ENCODE measurements at places on chromosomes 7 and 10.

GRCh38 chr10:120962756-120963593 lies 111.8 kb downstream of the WDR11 start:
- DNase-seq = no peak

GRCh38 chr10:69818676-69819239 lies 17.1 kb downstream of the COL13A1 start:
- DNase-seq = no peak

GRCh38 chr7:67306331-67306730 lies 309.7 kb downstream of the TYW1 start:
- DNase-seq = no peak

- no peak for DNase-seq
Observed at GRCh38 chr10:86734207-86734988, 22.0 kb upstream of the BMPR1A start.

DNA sequence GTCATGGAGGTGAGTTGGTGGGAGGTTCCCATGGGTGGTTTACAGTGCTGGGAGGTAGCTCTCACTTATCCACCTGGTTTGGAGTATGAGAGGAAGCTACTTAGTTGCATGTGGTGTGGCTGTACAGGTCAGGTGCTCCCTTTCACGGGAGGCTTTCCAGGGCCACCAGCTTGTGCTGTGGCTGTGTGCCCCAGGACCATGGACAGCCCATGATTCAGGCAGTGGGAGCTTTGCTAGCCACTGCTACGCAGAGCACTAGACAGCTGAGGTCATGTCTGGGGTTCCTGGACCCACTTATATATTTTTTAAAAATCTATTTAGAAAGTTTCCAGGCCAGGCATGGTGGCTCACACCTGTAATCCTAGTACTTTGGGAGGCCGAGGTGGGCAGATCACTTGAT lies 42.5 kb upstream of the KCNMA1 start:
- DNase-seq = no peak

GRCh38 chr7:129959471-129960203 lies 6.9 kb upstream of the UBE2H start:
- DNase-seq = no peak

DNA sequence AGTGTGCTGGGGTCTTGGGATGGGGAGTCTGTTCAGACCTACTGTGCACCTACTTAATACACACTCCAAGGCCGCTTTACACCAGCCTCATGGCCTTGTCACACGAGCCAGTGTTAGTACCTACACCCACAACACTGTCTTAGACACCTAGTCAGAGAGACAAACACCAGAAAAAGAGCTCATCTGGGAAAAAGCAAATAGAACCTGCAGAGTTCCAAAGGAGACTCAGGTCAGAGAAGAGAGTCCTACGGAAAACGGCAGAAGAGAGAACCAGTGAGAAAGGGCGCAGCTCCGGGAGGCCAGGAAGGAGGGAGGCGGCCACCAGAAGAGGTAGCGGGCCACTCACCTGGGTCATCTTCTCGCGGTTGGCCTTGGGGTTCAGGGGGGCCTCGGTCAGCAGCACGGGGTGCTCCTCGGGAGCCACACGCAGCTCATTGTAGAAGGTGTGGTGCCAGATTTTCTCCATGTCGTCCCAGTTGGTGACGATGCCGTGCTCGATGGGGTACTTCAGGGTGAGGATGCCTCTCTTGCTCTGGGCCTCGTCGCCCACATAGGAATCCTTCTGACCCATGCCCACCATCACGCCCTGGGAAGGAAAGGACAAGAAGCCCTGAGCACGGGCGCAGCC lies 105.3 kb upstream of the TNRC18 start:
- no peak for DNase-seq

GRCh38 chr7:150368096-150368883 lies at the start of gene REPIN1:
REPIN1 (plus strand) TSS chr7:150368822; CDS start chr7:150369712, 890 bp downstream.
- DNase-seq = peak; percentile 69

- DNase-seq = no peak
Observed at GRCh38 chr7:31695859-31696614, 9.0 kb downstream of the PPP1R17 start.

DNA sequence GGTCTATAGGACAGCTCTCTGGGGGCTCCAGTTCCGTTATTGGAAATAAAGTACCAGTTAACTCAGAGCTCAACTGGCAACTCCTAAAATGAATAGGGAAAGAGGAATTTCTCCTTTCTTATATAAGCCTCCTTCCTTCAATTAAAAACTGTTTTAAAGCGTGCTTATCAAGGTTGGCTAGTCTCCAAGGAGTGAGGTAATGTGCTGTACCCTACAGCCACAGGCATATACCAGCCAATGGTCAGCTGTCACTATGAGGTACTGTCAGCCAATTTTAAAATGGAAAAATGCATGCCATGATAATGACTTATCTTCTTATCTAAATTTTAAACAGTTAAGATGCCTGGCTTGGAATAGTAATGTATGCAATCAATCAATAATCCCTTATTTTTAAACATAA lies 76.2 kb downstream of the PLCE1 start:
- DNase-seq = no peak

DNA sequence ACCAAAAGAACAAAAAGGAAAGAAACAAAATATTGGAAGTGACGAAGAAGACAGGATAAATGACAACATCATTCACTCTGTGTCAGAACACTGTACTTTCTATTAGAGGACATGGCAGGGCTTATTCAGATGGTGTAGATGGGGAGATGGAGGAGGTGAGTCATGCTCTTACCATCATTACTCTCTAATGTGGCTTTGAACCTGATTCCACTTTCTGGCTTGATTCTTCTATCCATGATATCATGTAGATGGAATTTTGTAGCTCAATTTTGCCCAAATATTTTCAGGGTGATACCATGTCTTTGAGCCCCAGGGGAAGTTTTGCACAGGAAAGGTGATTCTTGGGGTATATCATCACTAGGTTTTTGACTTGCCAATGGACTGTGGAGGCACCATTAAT lies 91.7 kb downstream of the CFAP58 start:
- DNase-seq = peak; percentile 51

DNA sequence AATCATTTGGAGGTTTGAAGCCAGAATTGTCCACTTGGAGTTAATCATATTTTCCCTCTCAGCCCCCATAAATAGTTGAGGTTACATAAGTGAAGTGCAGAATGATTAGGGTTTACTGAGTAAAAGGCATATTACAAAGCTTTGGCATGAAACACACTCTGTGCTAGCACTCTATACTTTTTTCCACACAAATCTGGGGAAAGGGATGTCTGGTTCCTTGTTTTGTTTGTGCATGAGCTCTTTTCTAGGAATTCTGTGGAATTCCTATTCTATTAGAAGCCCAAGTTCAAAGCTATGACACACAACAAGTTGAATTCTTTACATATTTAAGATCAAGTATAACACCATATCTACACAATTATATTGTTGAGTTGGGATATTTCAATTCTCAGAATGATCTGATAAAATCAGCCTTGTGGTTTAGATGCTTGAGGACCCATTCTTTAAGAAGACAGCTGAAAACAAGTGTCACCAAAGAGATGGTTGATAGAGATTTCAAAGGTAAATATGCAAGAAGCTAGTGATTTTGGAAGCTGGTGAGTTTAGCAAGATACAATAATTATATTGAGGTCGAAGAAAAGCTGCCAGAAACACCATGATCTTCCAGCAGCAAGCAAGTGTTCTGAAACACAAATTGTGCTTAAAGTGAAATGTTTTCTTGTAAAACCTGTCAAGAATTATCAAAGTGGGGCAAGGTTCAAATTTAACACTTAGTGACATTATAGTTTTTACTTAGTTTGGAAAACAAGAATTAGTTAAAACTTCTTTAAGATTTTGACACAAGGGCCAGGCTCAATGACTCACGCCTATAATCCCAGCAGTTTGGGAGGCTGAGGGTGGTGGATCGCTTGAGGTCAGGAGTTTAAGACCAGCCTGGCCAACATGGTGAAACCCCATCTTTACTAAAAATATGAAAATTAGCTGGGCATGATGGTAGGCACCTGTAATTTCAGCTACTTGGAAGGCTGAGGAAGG lies 122.6 kb downstream of the INHBA start:
- peak; percentile 49 for DNase-seq

DNA sequence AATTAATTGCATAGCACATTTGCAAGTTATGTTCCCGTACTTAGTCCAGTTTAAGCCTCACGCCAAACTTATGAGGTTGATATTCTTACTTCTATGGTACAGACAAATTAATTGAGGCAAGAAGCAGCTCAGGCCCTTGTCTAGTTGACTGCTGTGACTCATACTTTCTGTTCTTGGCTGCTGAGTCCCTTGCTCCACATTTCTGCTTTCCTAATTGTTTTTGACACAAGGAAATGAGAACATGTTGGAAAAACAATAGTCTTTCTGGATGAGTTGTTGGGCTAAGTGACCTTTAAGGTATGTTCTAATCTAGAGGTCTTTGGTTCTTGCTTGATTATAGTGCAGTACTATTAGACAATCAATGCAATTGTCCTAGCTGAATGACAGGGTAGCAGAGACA lies 331.8 kb downstream of the NRG3 start:
- DNase-seq = no peak

- no peak for DNase-seq
Observed at GRCh38 chr10:102268375-102268888, 23.1 kb downstream of the GBF1 start.

DNA sequence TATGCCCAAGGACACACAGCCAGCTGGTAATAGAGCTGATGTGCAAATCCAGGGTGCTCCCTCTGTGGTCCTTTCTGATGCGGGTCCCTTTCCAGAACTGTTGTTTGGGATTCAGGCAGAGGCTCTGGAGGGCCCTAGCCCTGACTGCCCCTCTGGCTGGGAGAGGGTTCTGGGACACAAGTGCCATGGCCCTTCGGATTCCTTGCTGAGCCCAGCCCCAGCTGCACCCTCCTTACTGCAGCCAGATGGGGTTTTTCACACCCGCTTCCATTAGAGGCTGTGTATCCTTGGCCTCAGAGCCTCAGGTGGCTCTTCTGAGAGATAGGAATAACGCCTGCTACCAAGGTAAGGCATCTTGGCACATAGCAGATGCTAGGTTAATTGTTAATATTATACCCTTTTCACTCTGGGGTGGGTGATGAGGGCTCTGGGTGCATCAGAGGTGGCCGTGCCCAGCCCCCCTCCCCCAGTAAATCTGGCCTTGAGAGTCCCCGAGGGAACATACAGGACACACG lies 89.8 kb upstream of the LRRC4 start:
- no peak for DNase-seq

GRCh38 chr10:122374859-122375678 lies 561 bp downstream of the PLEKHA1 start:
- DNase-seq = peak; percentile 10

DNA sequence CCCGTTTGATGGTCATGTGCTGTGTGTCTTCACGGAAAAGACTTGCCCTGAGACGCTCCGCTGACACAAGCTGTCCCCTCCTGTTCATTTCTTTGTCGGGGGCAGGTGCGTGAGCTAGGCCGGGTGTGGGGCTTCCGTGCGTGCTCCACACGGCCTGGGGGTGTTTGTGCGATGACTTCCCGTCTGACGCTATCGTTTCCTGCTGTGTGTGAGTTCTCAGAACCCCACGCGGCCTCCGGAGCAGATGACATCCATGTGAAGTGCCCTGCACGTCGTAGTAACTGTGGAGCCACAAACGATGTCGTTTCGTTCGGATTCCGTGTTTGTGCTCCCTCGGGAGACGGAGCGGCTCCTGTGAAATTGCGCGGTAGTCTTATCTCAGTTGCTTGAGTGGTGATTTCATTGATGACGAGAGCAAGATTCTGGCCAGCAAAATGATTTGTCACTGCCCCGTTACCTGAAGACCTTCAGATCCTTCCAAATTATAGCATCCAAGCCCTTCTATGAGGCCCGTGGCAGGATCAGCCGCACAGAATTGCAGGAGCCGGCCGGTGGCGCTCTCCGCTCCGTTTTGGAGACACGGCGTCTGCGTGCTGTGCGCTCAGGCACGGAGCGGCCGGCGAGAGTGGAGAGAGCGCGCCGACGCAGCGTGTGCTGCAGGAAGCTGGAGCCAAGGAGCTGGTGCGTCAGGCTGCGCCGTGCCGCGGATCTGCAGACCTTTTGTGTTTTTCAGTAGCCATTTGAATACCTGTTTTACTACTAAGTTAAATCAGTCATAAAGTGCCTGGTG lies 94.9 kb downstream of the NKX6-2 start:
- DNase-seq = no peak

DNA sequence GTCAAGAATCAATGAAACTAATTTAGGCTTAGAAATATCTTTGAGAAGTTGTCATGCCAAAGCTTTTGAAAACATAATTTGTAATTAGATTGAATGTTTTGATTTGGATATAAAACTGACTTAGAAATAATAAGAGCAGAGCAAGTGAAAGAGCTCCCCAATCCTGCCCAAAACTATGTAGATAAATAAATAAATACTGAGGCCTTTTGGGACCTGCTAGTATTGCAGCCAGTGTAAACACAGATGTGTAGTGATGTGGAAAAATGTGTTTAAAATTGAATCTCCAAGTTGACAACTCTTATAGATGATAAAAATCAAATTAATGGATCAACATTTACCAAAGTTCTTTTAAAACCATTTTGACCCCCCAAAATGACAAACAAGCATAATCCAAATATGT lies 896.1 kb downstream of the CNTNAP2 start:
- DNase-seq = no peak

DNA sequence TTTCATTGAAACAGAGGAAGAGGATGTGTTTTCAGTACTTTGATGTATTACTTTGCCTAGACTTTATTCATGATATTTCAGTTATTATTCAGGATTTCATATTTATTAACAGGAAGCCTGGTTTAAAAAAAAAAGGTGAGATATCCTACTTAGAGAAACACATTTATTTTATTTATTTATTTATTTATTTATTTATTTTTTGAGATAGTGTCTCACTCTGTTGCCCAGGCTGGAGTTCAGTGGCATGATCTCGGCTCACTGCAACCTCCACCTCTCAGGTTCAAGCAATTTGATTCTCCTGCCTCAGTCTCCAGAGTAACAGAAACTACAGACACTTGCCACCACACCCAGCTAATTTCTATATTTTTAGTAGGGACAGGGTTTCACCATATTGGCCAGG lies 24.5 kb downstream of the TRDMT1 start:
- DNase-seq = no peak

DNA sequence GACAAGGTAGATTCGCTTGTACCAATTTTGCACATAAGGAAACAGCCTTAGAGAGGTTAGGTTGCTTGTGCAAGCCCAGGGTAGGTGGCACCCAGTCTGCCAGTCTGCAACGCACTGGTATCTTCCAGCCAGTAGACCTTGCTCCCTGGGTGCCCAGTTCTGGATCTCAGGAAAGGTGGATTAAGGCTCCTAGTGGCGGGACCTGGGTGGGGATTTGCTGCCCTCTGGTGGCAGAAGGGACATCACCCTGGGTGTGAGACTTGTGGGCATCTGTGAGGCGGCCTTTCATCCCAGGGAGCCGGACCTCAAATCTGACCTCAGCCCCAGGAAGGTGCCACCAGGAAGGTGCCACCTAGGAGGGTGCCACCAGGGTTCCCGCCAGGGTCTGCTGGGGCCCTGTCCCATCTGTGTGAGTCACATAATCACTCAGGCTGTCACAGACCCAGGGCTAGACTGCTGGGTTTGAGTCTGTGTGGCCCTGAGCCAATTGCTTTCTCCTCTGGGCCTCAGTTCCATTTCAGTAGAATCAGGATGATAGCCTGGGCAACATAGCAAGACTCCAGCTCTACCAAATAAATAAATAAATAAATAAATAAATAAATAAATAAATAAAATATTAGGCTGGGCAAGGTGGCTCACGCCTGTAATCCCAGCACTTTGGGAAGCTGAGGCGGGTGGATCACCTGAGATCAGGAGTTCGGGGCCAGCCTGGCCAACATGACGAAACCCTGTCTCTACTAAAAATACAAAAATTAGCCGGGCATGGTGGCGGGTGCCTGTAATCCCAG lies 5.3 kb upstream of the PRKRIP1 start:
- DNase-seq = peak; percentile 79

GRCh38 chr10:111479966-111480365 lies 403.1 kb downstream of the ADRA2A start:
- no peak for DNase-seq
